ENCODE measurements at places on chromosomes 7 and 10.

DNA sequence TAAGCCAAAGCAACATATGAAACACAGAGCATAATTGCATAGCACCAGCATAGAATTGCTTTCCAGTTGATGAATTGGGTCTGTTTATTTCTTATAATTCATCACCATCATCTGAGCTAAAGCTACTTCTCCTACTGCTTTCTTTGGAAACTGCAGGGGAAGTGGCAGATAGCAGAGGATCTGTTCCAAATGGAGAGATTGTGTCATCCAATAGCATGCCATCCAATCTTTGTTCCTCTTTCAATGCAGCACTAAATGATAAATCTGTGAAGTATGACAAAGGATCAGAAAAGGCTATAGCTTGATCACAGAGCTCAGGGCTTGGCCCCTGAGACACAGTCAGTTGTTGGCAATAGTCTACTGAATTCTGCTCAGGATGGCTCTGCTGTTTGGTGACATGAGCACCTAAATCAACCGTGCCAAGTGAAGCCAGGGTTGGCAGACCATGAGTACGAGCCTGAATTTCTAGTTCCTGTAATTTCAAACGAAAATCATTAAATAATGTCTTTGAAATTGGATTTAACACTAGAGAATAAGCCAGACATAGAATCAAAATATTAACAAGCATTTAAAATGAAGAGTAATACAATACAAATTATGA lies 90.0 kb downstream of the TFEC start:
- no peak for DNase-seq

DNA sequence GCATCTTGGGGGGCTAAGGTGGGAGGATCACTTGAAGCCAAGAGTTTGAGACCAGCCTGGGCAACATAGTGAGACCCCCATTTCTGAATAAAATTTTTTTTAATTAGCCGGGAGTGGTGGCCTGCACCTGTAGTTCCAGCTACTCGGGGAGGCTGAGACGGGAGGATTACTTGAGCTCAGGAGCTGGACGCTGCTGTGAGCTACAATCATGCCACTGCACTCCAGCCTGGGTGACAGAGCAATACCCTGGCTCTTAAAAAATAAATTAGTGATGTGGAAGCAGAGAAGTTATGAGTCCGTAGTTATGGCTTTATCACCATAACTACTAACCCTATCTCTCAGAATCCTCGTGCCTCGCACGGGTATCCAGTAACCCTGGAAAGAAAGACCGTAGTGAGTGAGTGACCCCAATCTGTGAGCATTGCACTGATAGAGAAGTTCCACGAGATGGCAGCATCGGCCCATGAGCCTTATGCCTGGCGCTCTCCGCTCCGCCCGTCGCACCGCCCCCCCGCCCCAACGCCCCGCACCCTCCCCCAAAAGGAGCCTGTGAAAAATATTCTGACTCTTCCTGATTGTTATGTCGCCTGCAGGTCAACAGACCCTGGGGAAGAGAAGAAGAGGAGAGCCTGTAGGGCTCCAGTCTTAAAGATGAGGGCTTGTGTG lies 4.9 kb upstream of the SLC29A3 start:
- DNase-seq = peak; percentile 93

- DNase-seq = no peak
These were observed 5.7 kb downstream of the ZNF22 start for GRCh38 chr10:45006276-45007030.

GRCh38 chr10:76205361-76205760 lies 773.9 kb downstream of the LRMDA start:
- no peak for DNase-seq

DNA sequence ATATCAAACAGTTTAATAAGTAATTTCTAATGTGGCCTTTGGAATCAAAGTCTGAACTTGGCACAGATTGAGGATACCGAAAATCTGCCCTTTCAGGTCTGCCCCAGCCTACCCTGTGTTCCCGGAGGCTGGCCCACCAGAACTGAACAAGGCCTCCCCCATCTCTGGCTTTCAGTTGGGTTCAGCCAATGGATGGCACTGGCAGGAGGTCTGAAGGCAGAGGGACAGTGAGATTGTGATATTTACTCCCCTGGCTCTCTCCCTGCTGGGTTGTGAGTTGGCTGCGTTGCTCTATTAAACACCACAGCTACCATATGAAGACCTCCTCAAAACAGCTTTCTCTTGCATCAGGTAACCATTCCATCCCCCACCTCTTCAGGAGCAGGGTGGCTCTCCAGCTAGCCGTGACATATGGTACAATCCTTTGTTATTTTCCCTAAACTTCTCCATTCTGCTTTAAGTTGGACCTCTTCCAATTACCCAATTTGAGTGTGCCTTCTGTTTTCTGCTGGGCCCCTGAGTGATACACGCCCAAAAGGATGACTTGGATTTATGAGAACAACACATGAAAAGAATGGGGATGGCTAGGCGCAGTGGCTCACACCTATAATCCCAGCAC lies 28.1 kb downstream of the DNMBP start:
- no peak for DNase-seq

DNA sequence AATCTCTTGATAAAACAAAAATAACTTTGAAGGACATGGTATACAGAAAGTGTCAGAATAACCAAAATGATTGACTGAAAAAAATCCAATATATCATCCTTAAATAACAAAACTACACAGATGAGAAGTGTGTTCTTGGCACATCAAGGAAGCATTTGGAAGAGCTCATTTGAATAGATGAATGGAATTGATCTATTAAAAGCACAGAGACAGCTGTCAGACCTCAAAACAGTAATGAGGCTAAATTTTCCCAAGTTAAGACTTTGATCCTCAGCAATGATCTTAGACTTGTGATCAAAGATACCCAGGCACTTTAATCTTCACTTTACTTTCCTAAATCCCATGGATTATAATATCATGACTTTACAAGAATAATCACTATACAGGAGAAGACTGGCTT lies 395.4 kb upstream of the NFE2L3 start:
- DNase-seq = no peak

- DNase-seq = no peak
These were observed 171.0 kb upstream of the FOXP2 start for GRCh38 chr7:114243646-114244045.

DNA sequence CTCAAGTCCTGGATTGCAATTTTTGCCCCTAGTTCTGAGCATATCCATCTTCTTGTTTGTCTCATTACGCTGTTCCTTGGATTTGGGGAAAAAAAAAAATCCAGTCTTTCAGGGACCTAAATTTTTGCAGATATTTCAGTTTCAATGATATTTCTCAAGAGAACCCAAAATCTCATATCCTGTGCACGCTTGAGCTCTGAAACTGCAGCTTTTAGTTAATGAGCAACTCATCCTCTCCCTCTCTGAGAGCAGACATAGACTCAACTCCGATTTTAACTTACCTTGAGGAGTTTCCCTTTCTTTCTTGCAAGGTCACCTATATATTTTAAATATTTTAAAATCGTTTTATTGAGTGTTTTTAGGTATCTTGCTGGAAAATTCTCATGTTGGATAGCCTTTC lies 200.3 kb downstream of the GALNT17 start:
- DNase-seq = no peak
